ENCODE measurements at places on chromosomes 7 and 10. TPM values are rescaled to one million over a fixed set of nuclear protein-coding genes. Genes with fewer than 3 reads are reported as not detected.

- no peak for DNase-seq
These were observed 72.8 kb downstream of the TBXAS1 start for GRCh38 chr7:139901901-139902300.

- peak; percentile 17 for DNase-seq
These were observed at the start of gene MEOX2 for GRCh38 chr7:15686295-15686956. Gene MEOX2 (minus strand): TSS chr7:15686683. CDS start chr7:15686402, 281 bp downstream.

DNA sequence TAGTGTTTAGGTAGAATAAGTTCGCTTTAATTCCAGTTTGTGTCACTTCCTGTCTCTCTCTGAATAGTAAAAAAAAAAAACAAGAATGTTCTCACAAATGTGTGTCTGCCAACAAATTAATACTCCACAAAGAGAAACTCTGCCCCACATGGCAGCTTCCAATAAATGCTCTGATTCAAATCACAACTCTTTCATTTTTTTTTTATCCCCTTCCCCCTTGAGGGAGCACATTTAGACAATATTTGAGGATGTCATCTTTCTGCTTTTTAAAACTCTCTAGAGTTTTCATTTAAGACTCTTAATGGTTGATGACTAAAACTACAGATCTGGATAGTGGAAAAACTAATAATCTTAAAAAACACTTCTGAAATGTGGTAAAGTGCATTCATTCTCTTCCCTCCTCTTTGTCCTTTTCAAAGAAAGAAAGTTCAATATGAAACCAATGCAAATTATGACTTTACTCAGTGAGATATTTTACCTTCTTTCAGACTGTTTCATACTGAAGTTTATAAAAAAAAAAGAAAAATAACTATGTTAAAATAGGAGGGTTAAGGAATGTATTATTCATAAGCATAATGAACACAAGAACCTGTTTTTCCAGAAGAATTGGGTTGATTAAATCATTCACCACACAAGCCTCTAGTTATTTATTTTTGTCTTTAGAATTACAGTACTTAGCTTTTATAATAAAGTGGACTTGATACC is 42.3 kb downstream of the ARID5B start:
- DNase-seq = peak; percentile 48

GRCh38 chr7:129210989-129211312 is 13.9 kb upstream of the AHCYL2 start:
- no peak for DNase-seq

GRCh38 chr10:126867567-126868365 is 37.5 kb upstream of the DOCK1 start:
- DNase-seq = peak; percentile 23

- peak; percentile 57 for DNase-seq
These were observed 2.5 kb upstream of the ETV1 start for GRCh38 chr7:13991791-13992595.

DNA sequence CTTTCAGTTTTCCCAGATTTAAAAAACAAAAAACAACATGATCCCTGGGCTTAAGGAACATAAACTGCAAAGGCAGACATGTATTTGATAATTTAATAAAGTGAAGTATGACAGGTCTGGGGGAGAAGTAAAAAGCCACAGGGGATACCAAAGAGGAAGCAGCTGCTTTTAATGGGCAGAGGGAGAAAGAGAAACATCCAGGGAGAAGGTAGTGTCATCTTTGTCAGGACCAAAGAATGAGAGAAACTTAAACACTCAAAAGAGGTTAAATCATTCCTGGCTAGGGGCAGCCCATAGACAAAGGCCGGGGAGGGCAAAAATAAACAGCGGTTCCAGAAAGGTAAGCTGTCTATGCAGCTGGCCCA is 94.5 kb downstream of the GRB10 start:
- no peak for DNase-seq

DNA sequence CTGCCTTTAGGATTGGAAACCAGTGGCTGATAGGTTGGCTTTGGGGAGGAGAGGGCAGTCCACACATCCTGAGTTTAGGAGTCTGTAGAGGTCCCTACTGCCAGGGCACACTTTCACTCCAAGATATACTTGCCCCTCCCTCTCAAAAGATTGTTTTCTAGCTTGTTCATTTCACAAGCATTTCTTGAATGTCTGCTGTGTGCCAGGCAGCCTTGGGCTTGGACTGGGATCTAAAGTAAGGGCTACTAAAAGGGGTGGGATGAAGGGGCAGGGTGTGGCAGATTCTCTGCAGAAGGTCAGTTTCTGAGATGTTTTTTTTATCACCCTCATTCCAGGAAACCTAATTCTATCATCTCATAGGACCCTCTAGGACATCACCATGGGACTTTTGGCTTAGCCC is 272.4 kb downstream of the SKAP2 start:
- no peak for DNase-seq

- DNase-seq = peak; percentile 23
These were observed 154.6 kb upstream of the NRBF2 start for GRCh38 chr10:62978482-62978881.

GRCh38 chr7:51918581-51918980 is 602.0 kb upstream of the COBL start:
- no peak for DNase-seq

- no peak for DNase-seq
These were observed 251.7 kb downstream of the KLF6 start for GRCh38 chr10:3533296-3533695.

DNA sequence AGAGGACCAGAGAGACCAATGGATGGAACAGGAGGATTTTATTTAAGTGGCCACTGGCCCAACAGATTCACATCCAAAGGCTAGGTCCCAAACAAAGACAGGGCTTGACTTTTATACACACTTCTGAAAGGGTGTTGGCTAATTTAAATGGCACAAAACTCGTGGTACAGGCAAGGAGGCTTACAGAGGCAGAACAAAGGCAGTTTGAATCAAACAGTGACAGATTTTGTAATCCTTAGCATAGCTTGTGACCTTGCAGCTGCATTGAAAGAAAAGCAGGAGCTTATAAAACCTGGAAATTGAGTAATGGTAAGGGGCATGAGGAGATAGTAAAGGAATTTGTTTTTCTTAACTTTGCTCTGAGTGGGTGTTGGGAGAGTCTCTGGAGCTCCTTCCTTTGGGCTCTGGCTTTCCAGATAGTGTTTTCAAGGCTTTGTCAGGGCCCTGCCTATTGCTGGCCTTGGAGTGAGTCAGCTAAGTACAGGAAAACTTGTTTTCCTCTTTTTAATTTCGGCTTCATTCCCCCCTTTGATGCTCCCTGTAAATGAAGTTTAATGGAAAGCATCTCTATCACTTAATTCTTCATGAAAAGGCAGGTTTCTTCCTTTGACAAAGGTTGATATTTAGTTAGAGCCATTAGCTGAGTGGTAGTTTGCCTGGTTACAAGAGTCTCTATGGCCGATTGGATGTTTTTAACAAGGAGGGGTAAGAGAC is 96.9 kb downstream of the TRIM24 start:
- peak; percentile 25 for DNase-seq

- no peak for DNase-seq
These were observed 18.2 kb downstream of the SFTPD start for GRCh38 chr10:79930751-79931150.

DNA sequence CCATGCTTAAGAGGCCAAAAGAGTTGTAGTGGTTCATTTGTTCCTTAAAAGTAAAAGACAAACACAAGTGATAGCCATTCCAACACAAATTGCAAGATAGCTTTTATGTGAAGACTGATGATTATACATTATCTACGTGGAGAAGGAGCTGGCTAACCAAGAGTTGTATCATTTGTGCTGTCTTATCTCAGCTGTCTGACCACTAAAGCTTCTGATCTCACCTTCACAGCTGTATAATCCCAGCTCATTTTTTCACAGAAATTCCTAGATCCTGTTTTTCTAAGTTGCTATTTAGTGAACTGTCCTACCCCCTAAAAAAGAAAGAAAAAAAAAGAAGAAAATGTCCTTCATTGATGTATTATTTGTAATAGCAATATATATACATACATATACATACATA is 9.8 kb downstream of the USP6NL start:
- DNase-seq = no peak

The SGPL1 gene
- 54.4 TPM for total RNA-seq

The CAMK2G gene
- 36.7 TPM for total RNA-seq

The PILRA gene
- total RNA-seq = 0.43 TPM

The YKT6 gene
- total RNA-seq = 108 TPM

The TMEM213 gene
- total RNA-seq = not detected

The OPN4 gene
- total RNA-seq = not detected

The EDRF1 gene
- total RNA-seq = 20.9 TPM

The PDZD7 gene
- 1.9 TPM for total RNA-seq

Data from fibroblast of villous mesenchyme (primary cell).